Posterior vena cava (tissue), 2 donors: ENCODE measurements at places on chromosomes 3 and 15. TPM values are rescaled to one million over a fixed set of nuclear protein-coding genes. Genes with fewer than 3 reads are reported as not detected.

GRCh38 chr3:3172627-3173026, 6.9 kb downstream of the CRBN start:
- no peak for DNase-seq

GRCh38 chr3:114079761-114080160, 23.2 kb downstream of the QTRT2 start:
- no peak for DNase-seq

DNA sequence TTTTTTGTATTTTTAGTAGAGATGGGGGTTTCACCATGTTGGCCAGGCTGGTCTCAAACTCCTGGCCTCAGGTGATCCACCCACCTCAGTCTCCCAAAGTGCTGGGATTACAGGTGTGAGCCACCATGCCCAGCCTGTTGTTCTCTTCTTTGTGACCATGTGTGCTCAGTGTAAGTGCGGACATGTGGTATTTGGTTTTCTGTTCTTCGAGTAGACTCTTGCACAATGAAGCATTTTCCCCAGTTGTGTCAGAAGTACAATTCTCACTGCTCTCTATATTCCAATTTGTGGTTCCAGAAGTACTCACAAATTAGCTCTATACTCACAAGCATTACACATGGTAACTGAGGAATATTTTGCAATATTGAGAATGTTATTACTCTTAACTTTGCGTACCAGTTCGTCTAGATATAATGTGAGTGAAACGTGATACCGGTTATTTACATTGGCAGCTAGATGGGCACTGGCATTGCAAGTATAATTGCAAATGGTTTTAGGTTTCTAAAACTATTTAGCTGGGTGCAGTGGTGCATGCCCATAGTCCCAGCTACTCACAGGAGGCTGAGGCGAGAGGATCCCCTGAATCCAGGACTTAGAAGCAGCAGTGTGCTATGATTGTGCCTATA, 34.2 kb upstream of the MTMR14 start:
- peak; percentile 23 for DNase-seq

Gene GATM
- total RNA-seq: 27.2 TPM

Gene VEPH1
- total RNA-seq: 1.7 TPM
